ENCODE measurements at places on chromosomes 1 and 21. TPM values are rescaled to one million over a fixed set of nuclear protein-coding genes. Genes with fewer than 3 reads are reported as not detected.

DNA sequence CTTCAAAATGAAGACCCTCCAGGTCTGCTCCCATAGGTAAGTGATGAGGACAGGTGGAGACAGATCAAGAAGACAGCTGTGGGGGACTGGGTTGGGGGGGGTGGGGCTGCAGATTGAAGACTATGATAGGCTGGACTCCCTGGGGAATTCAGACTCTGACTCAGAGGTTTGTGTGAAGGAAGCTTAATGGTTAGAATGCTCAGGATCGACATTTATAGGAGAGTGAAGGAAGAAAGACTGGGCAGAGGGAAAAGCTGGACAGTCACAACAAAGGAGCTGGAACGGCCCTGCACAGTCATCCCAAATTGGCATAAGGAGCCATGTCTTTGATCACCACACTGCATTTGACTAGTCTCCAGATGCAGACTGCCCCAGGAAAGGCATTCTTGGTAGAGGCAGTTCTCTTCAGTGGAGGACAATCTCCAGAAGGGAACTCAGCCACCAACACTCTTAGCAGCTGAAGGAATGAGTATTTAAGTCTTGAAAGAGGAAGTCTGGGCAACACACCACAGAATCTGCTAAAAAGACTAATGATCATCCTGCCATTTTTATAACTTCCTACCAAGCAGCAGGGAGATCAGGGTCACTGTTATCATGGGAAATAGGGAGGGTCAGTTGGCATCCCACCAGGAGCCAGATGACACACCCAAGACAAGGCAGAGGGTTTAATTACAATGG is 120.0 kb upstream of the ZC3H11B start:
- no peak for DNase-seq

Gene LY9
- 16.4 TPM for total RNA-seq

Gene PGLYRP4
- not detected for total RNA-seq

DNA sequence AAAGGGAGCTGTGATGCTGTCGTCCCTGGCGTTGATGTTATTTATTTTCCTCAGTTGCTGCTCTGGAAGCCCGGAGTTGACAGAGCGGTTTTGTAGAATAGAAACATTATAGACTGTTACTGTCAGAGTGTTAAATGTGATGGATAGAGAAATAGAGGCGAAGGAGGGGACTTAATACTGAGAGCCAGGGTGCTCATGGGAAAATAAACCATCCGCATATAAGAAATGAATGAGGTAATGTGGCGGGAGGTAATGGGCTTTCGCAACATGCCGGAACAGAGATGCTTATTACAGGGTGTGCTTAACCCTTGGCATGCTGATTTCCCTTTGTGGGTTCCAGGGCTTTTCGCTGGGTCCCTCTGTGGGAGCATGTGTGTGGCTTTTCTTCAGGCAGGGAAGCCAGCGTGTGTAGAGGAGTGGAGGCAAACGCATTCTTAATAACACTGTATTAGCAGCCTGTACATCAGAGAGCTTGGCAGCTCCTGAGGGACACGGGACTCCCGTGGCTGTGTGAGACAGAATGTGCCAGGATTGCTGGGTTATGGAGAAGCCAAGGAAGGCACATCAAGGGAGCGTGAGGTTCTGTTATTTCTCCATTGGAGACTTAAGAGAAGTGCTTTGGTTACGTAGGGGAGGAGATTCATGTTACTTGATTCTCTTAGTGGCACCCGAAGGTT is 141.0 kb downstream of the PBX1 start:
- DNase-seq: no peak

GRCh38 chr1:56639211-56639610 is 5.9 kb upstream of the PRKAA2 start:
- DNase-seq: no peak

- no peak for DNase-seq
Observed at GRCh38 chr21:30942192-30942591, 60.8 kb upstream of the KRTAP11-1 start.

Gene AXDND1
- not detected for total RNA-seq

DNA sequence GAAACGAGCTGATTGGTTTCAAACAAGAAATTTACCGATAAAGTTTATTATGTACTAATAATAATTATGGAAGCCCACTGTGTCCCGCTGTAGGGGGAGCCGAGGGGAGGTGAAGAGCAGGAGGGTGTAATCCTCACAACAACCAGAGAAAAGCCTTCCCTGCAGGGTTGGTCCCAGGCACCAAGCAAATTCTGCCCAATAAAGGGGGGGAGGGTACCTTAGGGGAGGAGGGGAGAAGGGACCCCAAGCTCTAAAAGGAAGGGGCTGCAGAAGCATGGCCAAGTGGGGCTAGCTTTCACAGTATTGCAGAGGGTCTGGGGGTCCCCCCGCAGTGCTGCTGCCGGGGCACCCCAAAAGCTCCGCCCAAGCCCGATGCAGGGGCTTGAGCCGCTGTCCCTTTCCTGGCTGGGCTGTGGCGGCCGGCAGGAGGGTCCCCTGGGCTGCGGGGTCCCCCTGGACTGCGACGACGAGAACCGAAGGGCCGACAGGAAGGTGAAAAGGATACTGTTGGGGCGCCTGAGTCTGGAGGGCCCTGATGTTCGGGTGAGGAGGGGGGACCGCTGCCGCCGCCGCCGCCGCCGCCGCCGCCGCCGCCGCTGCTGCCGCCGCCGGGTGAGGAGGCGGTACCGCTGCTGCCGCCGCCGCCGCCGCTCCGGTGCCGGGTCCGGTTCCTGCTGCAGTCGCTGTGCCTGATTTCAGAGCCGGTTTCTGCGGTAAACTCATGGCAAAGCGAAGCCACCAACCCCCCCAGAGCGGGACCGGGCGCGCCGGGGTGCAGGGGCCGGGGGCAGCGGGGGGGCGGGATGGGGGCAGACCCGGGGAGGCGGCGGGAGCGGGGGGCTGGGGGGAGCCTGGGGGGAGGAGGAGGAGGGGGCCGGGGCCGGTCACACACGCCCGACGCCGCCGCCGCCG is 771 bp downstream of the EIF4G3 start:
- peak; percentile 41 for DNase-seq

DNA sequence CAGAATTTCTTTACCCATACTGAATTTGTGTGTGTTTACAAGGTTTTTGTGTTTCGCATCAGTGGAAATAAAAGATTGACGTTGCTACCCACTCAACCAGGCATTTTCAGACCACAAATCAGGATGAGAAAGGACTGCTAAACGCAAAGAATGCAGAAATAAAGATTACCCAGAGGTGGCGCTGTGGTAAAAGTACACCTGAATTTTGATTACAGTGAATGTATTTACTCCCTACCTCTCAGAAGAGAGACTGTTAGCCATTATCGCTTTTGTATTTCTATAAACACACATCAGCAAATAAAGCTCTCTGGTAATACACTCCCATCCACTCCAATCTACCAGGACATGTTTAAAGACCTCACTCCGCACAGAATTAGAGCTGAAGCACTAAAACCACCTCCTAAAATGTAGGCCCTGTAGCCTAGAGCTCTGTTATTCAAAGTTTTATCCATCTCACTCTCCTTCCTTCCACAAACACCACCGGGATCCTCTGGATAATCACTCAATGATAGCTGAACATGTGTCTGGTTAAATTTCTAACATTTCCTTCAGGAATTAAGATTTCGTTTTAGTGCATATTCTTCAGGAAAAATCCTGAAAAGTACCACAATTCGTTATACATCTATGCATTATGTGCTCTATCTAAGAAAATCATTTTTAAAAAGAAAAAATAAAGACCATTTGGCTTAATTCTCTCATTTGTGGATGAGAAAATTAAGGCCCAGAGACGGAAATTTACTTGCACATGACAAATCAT is 2.5 kb upstream of the LMO4 start:
- DNase-seq: peak; percentile 53
